GM12892 (cell line): ENCODE measurements at places on chromosomes 7 and 10.

DNA sequence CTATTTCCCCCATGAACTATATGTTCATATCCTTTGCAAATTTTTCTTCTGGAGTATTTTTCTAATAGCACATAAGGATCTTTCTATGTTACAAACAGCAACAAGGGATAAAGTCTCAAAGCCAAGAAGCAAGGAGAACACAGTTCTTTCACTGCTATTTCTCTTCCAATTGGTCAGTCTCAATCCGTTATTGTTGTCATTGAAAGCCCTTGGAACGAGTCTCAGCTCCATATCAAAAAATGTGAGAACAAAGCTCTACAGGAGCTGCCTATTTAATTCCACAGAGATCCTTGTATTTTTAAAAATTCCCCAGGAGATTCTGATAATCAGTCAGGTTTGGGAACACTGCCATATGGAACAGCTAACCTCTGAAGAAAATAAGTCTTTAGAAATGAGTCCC lies 15.7 kb downstream of the SLC35B4 start:
- no peak for DNase-seq

DNA sequence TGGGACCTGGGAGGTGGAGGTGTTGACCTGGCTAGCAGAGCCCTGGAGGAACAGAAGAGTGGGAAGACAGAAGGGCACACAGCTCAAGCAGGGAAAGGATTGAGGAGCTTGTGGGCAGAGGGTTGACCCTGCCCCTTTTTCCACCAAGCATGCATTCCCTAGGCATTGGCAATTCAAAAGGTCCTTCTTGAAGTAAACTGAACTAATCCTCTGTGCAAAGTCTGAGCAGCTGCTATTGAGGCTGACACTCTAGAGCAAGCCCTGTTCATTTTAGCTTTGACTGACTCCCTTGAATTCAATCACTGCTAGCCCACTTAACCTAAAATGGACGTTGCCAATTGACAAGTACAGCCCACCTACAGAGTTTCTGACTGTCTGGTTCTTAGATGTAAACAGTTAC lies 116.5 kb upstream of the TNS3 start:
- no peak for DNase-seq

GRCh38 chr10:60434418-60435046 lies 44.9 kb upstream of the ANK3 start:
- DNase-seq, result no peak

DNA sequence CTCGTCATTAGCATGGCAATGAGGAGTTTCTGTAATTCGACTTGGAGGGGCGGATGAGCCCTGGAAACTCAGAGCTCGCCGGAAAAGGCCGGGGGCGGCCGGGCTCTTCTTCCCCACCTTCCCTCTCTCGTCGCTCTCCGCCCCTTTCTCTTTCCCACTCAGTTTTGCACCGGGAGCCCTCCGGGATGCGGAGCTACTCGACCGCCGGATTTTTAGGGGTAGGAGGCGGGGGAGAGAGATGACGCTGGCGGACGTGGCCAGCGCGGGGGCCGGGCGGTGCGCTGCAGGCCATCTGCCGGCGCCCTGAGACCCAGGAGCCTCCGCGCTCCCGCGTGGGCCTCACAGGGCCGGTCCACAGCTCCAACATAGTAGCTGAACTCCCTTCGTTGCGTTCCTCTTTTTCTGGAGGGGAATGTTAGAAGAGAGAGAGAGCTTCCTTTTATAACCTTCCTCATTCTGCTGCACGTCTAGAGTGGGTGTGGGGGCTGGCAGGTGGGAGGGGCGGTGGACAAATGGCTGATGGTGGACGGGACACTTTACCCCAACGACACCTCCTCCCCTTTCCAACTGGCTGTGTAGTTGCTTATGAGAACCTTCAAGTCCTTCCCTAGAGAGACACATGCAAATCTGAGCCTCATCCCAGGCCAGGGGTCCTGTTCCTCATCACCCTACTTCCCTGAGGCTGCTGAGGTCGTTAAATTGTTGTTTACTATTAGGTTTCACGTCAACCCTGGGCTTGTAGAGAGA lies 1.1 kb upstream of the HOXA1 start:
- no peak for DNase-seq

- DNase-seq, result no peak
These were observed 107.1 kb upstream of the WDR11 start for GRCh38 chr10:120744040-120744439.

GRCh38 chr10:12656518-12657142 lies 307.3 kb downstream of the CAMK1D start:
- no peak for DNase-seq

DNA sequence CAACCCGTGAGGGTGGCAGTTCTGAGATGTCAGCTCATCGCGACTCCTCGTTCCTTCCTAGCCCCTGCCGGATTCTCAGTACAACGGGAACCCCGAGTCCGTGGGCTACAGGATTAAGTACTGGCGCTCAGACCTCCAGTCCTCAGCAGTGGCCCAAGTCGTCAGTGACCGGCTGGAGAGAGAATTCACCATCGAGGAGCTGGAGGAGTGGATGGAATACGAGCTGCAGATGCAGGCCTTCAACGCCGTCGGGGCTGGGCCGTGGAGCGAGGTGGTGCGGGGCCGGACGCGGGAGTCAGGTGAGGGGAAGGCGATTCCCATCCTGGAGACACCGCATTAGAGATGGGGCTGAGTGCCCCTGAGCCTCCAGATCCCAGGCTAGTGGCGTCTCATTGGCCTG lies 568.1 kb upstream of the FOXK1 start:
- DNase-seq, result no peak

DNA sequence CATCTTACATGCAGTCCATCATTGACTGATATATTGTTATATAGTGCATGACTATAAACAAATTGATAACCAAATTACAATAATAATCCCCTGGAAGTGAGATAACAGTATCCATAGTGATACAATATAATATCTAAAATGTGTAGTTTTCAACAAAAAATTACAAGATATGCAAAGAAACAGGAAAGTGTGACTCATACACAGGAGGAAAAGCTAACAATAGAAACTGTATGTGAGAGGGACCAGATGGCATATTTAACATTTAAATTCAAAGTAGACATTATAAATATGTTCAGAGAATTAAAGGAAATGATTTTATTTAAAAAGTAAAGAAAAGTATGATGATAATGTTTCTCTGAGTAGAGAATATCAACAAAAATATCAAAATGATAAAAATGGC lies 8.0 kb downstream of the OR9A2 start:
- no peak for DNase-seq

DNA sequence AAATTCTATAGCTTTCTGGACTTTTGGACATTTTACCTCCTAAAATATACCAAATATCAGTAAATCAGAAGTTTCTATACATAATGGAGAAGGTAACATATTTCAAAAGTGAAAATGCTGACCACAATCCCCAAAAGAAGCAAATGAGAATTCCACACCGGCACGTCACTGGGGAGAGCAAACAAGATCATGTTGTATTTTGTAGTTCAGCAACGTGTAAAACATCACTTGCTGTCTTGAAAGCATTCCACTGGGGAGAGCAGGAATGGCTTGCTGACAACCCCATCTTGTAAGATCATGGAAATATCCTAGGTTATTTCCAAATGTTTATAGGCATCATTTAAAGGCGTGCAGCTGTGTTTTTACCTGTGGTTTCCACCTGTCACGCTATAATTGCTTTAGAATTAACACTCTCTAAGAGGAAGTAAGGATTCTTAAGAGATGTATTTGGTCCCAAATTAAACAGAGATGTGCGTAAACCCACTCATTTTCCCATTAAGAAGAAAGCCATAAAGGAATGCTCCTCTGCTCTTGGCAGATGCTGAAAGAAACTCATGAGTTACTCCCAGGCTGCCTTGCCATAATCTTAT lies 397.1 kb upstream of the POT1 start:
- no peak for DNase-seq

DNA sequence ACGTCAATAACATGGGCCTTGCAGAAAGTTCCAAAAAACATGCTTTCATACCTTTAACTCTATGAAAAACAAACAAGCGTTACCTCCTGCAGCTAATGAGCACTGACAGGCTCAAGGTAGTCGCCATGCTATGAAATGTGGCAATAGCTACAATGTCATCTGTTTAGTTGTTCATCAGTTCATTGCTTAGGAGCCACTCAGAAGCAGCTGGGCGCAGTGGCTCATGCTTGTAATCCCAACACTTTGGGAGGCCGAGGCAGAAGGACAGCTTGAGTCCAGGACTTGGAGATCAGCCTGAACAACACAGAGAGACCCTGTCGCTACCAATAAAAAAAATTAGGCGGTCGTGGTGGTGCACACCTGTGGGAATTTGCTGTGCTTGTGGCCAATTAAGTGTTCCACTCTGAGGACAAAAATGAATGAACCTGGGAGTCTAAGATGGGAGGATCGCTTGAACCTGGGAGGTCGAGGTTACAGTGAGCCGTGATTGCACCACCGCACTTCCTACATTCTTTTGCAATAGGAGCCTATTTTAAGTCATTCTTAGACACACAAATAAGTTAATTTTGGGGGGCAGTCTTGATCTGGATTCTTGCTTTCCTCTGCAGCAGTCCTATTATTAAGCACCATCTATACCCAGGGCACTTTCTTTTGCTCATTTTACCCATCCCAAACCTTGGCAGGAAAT lies 276.2 kb upstream of the KLF14 start:
- DNase-seq, result no peak

DNA sequence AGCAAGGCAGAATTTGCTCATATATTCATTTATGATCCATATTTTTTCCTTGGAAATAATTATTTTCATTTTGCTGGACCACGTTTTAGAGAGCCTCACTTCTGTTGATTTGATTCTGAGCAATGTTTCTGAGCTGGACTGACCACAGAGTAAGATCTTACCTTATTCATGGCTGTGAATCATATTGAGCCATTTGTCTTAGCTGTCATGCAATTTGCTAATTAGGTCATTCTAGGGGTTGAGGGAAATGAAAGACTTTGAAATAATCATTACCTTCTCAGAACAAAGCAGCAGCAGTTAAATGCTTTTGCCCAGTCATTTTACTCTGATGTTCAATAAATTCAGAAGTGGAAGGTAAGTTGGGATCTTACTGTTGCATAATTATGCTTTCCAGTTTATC lies 251.4 kb downstream of the SDK1 start:
- DNase-seq, result no peak

GRCh38 chr10:113108194-113108835 lies 158.3 kb downstream of the TCF7L2 start:
- no peak for DNase-seq

- DNase-seq, result peak; percentile 11
These were observed 2.0 kb downstream of the IFRD1 start for GRCh38 chr7:112452102-112452888.

GRCh38 chr7:17434841-17435692 lies 136.6 kb downstream of the AHR start:
- no peak for DNase-seq

DNA sequence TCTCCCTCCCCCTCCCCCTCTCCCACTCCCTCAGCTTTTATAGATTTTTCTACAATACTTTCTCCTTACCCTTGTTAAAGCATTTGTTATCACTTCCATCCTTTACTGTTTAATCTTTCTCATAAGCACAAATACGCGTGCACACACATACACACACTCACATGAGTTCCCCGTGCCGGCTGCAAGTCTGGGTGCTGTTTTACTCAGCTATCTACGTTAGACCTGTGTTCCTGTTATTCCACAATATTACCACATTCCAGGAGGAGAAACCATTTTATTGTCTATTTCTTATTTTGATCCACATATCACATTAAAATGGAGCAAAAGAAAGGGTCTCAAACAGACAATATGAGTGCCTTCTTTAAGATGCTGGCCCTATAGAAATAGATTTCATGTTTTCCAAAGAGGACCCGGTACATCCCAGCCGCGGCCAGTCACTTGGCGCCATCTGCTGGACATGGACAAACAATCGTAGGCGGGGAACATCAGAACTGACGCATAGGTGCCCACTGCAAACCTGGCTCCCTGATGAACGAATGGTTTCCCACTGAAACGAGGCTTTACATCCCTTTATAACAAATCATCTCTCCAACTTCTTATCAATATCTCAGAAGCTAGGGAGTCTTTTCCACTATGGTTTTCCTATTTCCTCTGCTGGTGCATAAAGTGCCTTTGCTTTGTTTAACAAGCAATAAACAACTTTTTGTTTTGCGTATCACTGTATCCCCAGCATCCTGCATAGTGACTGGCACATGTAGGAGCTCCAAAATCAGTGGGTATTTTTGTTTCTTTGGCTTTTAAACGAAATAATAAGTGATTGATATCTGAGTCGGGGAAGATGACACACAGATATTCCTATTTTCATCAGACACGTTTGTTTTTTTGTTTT lies 25.2 kb upstream of the OPTN start:
- peak; percentile 36 for DNase-seq

DNA sequence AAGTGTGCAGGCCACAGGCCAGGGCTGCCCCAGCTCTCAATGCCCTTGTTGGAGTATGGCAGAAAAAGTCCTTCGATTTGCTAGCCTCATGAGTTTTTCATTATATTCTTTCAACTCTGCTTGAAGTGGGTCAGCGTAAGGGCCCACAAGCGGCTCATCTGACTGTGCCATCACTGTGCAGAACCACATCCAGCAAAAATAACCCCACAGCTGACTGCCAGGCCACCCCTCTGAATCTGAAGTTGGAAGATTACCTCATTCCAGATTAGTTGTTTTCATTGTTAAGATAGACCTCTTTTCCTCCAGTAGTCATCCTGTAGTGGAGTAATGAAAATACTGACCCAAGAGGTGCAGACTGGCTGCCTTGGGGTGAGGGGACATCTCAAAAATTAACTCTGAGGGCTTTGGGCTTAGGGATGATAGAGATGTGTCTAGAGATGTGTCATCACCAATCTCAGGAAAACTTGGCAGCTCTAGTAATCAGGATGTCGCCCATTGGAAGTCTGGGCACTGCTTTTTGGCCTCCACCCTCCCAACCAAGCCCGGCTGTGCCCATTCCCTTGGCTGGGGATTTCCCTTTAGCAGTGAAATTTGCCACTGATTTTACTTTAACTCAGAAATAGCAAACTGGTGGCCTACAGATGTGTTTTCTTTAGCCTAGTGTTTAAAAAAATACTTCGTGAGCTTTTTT lies 164.3 kb downstream of the LCOR start:
- DNase-seq, result no peak

DNA sequence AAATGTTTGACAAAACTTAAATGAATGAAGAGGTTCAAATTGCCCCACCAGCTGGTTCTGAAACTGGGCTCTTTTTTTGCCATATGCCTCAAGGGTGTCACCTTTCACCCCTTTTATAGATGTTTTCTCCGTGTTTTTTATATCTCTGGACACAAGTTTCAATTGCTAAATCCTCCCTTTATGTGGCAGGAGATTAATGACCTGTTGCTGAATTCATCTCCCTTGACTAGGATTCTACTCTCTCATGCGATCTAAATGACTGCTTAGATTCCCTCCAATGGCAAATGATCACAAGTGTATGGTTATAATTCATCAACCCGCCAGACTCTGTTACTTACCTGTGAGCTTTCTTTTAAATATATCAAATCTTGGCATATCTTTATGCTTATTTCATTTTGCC lies 677.0 kb upstream of the POT1 start:
- no peak for DNase-seq
